Esophagus squamous epithelium (tissue), 5 donors: ENCODE measurements at places on chromosomes 7 and 10.

DNA sequence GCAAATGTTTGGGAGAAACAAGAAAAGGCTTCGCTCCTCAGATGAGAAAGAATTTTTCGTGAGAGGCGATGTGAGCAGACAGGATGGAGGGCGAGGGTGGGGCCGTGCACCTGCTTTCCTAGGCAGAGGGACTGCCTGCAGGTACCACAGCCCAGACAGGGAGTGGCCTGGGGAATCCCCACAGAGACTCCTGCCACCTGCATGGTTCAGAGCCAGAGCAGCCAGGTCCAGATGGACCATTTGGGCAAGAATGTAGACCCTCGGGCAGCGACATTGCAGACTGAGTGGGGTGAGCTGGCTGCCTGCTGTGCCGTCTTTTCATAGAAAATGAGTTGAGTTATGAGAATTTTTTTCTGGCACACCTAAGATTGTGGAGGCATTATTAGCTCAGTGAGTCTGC, 216.8 kb downstream of the SNX10 start:
- DNase-seq, result no peak

- no peak for DNase-seq
Observed at GRCh38 chr7:68038621-68039314, 1042.1 kb downstream of the TYW1 start.

DNA sequence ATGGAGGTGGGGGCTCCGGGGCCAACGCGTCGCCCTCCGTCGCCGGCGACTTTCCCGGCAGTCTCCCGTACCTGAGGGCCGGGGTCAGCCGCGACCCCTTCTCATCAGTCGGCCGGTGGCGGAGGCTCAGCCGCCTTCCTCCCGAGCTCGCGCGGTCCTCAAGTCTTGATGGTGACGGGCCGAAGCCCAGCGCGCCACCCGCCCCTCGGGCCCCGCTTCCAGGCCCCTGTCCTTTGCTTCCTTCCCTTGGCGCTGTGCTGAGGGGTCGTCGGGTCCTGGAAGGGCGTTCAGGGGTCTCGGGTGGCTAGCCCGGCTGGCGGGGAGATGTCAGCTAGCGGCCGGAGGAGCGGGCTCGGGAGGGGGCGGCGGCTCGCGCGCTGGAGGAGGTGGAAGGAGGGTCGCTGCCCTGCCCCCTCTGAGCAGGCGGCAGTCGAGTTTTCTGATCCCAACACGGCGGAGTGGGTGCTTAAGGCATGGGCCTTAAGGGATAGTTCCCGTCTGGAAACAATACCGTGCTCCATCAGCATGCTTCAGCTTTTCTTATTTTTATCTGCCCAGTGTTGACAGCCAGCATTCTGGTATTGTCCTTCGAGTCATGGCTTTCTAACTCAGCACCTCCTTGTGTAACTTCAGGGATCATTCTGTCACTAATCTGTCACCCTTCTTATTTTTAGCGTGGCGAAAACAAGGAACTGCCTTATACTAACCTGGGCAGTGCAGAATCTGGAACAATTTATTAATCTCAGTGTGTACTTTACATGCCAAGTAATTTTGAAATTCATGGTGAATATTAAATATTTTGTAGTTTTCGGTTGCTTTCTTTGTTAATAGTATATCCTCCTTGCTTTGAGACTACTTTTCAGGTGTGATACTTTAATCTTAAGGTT, 748 bp downstream of the PHTF2 start:
- DNase-seq, result no peak

GRCh38 chr10:124878457-124878739, 63.5 kb upstream of the ZRANB1 start:
- DNase-seq, result no peak

DNA sequence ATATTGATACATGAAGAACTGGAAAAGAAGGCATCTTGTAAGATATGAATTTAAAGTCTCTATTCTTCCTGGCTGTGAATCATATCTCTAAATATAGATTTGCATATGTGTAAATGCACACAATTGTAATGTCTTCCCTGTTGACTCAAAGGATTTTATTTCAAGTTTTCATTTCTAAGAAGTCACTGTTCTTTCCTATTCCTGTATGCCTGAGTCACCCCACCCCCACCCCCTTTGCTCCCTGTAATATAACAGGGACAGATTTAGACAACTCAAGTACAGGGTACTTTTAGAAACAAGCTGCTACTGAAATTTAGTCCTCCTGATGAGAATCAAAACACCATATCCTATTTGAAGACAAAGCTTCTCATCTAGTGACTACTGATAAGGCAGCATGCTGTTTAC, 43.0 kb upstream of the HECTD2 start:
- DNase-seq, result no peak

GRCh38 chr7:31336202-31337001, 4.1 kb downstream of the NEUROD6 start:
- DNase-seq, result no peak

GRCh38 chr7:94973844-94974243, 66.5 kb downstream of the PPP1R9A start:
- DNase-seq, result no peak

- no peak for DNase-seq
Observed at GRCh38 chr7:82699773-82700186, 256.2 kb upstream of the CACNA2D1 start.

DNA sequence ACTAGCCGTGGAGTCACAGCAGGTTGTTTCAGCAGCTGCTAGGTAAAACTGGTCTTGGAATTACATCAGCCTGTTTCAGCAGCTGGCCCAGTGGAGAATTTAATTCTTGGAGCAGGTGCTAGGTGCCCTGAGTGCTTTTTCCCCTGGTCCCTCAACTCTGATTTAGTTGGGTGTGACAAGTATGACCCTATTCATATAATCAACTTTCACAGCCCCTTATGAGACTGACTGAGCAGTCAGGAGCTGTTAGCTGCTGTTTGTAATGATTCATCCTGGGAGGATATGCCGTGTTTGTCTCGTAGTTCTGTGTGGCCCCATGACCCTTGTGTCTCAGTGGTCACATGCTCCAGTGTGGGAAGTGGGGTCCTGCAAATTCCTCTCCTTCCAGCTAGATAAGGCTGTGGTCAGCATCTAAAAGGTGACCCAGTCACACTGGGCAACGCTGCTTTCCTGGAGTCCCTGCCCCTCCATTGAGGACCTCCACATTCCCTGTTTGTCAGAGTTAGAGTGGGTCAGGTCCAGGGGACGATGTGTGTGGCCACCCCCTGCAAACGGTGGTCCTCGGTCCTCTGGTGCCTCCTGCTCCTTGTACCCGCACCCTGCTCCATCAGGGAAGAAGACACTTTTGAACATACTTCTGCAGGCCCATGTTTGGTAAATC, 28.3 kb downstream of the TBATA start:
- DNase-seq, result no peak

GRCh38 chr7:149776289-149776688, 2.9 kb upstream of the ZNF467 start:
- DNase-seq, result no peak

DNA sequence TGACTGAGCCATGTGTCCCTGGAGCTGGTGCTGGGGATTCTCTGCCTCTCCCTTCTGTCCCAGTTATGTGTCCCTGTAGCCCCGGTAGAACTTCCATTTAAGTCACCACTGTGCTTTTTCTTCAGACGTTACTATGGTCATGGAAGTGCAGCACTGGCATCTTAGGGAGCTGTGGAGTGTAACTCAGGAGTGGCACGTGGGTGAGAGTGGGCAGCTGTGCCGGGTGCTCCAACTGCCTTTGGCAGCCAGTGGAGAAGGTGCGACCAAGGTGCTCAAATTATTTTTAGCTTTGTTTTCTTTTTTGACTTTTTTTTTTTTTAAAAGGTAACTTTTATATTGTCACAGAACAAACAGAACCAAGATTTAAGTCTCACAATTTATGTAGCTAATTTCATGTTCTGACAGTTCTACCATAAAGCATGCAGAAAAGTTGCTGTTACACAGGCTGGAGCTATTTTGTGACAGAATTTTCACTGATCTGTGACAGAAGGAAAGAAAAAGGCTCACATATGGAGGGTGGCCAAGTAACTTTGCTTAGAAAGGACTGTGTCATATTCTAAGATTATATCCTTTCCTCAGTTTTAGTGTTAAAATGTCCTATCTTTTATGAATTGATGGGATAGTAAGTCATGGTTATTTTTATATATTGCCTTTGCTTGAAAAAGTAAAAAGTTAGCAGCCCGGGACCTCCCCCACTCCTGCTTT, 73.9 kb downstream of the SH2D4B start:
- no peak for DNase-seq

DNA sequence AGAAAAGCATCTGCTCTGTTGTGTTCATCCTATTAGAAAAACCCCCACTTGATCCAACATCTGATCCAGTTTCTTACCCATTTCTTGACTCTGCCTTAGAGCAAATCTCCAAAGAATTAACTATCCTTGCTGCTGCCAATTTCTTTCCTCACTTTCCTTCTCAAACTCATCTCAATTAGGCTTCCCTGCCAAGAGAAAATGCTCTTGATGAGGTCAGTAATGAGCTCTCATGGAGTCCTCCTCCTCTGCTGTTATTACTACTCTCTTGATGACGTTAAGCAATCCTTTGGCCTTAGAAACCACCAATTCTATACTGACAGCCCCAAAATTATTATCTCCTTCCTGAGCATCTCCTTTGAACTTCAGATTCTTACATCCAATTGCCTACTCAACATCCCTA, 162.0 kb upstream of the FAM13C start:
- DNase-seq, result no peak

DNA sequence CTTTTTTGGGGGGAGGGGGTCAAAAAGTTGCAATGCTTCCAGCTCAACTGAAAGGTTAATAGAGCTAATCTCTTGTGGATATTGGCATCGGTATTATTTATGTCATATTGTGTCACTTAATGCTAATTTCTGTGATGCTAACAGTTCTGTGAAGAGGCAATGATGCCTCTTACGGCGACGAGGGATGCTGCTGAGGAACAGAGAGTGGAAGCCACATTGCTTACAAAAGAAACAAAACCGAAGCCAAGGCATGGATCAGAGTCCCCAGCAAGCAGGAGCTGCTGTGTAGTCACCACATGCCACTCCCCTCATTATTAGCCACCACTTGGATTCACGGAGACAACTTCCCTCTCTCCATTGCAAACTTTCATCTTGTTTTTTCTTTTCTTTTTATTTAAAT, 536.5 kb upstream of the MGMT start:
- DNase-seq, result no peak

- DNase-seq, result no peak
Observed at GRCh38 chr10:117532003-117532385, 10.6 kb upstream of the EMX2 start.

GRCh38 chr10:113866551-113867394, 12.3 kb downstream of the NHLRC2 start:
- DNase-seq, result no peak

- no peak for DNase-seq
Observed at GRCh38 chr7:101241015-101241363, 3.4 kb upstream of the CLDN15 start.

DNA sequence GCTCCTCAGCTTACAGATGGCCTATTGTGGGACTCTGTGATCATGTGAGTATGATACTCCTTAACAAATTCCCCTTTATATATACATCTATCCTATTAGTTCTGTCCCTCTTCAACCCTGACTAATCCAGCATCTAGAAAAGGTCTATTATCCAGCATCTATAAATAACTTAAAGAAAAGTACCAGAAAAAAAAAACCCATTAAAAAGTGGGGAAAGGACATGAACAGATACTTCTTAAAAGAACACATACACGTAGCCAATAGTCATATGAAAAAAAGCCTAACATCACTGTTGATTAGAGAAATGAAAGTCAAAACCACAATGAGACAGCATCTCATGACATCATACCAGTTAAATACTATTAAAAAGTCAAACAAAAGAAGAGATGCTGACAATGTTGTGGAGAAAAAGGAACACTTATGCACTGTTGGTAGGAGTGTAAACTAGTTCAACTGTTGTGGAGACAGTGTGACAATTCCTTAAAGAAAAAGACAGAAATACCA, 549.5 kb upstream of the GRM3 start:
- no peak for DNase-seq

DNA sequence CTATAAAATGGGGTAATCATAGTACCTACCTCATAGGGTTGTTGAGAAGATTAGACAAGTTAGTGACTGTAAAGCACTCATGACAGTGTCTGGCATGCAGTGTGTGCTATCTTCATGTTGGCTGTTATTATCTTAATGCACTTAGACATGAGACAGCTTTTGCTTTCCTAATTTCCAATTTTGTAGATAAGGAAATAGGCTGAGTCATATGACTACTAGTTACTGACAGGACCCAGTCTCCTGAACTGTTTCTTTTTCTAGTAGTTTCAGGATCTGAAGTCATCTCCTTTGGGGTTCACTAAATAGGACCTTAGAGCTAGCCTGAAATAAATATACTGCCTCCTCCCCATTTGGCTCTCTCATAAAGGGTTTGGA, 74.2 kb downstream of the SNX10 start:
- no peak for DNase-seq
